ENCODE measurements at places on chromosomes 16 and 17.

GRCh38 chr17:71799657-71800056 is 321.2 kb upstream of the SOX9 start:
- no peak for DNase-seq

GRCh38 chr17:303168-303567 is 49.4 kb downstream of the RPH3AL start:
- no peak for DNase-seq

- DNase-seq, result no peak
These were observed 92.8 kb upstream of the PMFBP1 start for GRCh38 chr16:72264771-72265170.

- DNase-seq, result no peak
These were observed 15.5 kb downstream of the CES1 start for GRCh38 chr16:55817236-55817912.

DNA sequence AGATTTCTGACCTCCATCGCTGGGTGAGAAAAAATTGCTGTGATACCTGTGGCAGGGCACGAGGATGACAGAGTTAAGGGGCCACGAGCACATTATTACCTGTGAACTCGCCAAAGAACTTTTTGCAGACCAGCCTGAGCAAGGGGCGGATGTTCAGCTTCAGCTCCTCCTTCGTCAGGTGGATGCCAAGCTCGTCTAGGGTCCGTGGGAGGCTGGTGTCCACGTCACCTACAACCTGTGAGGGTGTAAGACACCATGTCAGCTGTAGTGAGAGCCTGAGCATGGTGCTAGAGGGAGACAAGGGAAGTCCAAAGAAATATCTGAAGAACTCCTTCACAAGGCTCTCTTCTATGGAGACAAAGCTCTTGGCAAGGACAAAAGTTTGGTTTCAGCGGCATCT is 17.1 kb downstream of the HIGD1B start:
- no peak for DNase-seq

DNA sequence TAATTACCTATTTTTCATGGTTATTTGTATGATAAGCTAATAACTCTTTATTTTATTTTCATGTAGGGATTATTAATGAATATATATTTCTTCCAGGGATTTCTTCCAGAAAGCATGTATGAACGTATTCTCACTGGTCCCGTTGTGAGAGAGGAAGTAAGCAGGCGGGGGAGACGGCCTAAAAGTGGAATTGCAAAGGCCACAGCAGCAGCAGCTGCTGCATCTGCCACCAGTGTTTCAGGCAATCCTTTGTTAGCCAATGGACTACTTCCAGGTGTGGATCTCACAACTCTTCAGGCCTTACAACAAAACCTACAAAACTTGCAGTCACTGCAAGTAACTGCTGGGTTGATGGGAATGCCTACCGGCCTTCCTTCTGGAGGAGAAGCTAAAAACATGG is 110.3 kb upstream of the RBL2 start:
- peak; percentile 7 for DNase-seq

DNA sequence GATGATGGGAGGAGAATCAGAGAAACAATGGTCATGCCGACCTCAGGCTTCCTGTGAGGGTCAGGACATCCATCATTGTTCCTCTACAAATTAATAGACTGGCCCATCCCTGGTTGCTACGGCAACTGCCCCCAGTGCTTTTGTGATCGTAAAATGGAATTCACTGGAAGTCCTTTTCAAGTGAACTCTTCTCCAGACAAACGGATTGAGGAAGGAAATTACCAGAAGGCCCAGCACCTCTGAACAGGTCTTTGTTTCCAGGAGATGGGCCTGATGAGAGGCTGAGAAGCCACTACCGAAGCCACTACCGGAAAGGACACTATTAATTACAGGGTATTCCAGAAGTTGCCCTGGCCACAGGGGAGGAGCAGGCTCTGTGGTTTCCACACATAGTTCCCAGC is 126.0 kb downstream of the MGAT5B start:
- no peak for DNase-seq

DNA sequence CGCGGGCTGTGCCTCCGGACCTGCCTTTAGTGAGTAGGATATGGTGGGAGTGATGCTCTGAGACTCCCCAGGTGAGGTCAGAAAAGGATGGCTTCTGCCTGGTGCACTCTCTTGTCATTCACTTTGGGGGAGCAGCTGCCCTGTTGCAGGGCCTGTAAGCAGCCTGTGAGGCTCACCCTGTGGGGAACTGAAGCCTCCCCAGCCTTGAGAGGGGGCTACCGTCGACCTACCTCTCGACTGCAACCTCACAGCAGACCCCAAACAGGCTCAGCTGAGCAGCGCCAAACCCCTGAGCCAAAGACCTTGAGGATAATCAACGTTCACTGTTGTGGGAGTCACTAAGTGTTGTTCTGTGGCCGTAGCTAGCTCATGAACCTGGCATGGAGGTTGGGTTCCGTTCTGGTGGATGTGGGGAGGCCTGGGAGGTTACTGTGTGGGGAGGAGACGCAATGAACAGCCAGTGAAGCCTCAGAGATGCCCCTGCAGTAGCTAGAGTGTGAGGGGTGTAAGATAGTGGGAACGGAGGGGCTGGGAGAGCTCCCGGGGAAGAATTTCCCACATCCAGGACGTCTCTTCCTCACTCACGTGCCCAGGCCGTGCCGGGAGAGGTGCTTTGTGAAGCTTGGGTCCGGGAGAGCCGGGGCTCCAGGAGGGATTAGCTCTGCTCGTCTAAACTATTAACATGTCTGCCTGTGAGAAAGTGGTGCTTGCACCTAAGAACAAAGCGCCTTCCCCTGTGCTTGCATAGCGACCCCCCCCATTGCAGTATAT is 38.8 kb downstream of the METRNL start:
- no peak for DNase-seq

DNA sequence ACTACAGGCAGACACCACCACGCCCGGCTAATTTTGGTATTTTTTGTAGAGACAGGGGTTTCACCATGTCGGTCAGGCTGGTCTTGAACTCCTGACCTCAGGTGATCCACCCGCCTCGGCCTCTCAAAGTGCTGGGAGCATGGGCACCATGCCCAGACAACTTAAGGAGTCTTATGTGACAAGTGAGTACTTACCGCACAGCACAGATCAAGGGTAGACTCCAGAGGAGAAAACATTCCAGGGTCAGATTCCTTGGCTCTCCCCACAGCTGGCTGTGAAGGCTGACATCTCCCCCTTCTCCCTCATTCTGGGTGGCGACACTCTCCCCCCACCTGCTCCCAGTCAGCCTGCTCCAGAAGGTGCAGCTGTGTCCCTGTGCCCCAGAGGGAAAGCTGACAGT is 10.6 kb downstream of the ZSCAN10 start:
- DNase-seq, result no peak

DNA sequence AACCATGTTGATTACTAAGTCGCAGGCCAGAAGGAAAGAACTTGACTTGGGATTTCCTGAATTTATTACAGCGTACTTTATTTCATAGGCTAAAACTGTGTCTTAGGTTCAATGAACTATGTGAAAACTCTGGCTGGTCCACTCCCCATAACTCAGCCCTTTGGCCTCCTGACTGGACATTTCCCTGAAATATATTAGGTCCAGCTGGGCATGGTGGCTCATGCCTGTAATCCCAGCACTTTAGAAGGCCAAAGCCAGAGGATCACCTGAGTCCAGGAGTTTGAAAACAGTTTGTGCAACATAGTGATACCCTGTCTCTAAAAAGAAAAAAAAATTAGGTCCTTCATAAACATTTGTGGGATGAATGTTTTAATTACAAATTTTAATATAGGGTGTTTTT is 97.0 kb downstream of the CYLD start:
- DNase-seq, result no peak

DNA sequence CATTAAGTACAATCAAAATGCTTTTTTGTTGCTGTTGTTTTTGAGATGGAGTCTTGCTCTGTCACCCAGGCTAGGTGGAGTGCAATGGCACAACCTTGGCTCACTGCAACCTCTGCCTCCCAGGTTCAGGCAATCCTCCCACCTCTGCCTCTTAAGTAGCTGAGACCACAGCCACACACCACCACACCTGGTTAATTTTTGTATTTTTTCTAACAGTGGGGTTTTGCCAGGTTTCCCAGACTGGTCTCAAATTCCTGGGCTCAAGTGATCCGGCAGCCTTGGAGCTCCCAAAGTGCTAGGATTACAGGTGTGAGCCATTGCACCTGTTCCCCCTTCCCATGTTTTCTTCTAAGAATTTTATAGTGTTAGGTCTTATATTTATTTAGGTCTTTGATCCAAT is 4.9 kb upstream of the ABAT start:
- DNase-seq, result no peak

DNA sequence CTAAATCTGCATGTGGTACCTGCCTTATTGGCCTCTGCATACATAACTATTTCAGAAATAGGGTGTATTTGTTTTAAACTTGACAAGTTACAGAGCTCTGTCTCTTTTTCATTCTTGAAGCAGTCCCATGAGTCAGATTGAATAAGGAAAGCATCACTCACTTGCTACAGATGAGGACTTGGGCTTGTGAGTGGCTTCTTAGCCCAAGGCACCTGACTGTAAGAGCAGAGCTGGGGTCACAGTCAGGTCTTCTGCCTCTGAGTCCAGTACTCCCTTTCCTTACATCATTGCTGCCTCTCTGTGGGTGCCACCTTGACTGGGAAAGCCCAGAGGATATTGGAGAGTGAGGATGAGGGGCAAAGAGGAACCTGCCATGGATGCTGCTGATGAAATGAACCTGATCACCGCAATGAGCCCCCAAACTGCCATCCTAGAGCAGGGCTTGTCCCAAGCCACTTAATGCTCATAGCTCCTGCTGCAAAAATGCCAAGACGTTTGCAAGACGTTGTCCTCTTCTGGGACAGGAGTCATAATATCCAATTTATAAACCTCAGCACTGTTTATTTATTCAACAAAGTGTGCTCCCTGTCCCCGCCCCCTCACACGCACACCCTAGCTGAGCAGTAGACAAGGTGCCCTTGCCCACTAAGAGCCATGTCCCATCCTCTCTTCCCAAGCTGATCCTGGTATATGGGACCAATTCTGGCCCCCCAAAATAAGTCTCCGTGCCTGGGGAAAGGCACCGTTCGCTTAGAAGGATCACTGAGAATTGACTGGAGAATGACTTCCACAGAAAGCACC is 74.1 kb downstream of the CCDC182 start:
- DNase-seq, result no peak

GRCh38 chr17:77366558-77367245 is 225.9 kb downstream of the SEC14L1 start:
- no peak for DNase-seq

- DNase-seq, result no peak
These were observed 6.2 kb downstream of the PHOSPHO1 start for GRCh38 chr17:49224198-49224996.

GRCh38 chr17:82090549-82091263 is 7.3 kb downstream of the FASN start:
- DNase-seq, result no peak

- no peak for DNase-seq
These were observed 3.1 kb downstream of the MRC2 start for GRCh38 chr17:62630365-62631085.

DNA sequence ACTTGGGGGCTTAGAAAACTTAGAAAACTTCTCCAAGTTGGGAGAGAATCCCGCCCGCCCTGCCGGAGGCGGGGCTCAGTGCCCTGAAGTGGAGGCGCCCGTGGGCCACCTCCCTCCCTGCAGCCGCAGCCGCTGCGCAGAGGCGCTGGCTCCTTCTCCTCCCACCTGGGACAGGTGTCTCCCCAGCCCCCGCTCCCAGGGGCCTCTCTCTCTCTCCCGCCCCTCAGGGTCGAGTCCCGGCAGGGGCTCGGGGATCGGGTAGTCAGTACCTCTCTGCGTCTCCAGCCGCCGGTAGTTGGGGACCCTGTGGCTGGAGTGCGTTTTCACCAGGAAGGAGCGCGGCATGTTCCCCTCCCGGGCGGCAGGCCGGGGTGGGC is 257 bp downstream of the SNAI3 start:
- no peak for DNase-seq

- DNase-seq, result peak; percentile 60
These were observed 21.5 kb downstream of the RPH3AL start for GRCh38 chr17:330993-331701.

GRCh38 chr17:73588891-73589290 is 55.4 kb downstream of the SDK2 start:
- DNase-seq, result no peak

DNA sequence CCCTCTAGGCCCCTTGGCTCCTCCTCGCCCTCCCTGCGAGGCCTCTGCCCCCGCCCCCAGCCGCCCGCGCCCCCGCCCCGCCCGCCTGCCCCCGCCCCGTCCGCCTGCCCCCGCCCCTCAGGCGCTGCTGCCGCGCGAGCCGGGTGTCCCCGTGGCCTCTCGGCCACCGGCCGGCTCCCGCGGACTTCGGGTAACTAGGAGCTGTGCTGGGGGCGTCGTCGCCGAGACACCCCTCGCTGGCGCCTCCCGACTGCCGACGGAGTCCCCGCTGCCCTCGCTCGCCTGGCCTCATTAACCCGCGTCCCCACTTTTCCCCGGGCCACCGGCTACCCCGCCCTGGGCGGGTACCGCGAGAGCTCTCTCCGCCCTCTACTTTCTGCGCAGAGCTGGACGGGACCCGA is at the start of gene TLCD1:
TLCD1 (minus strand) TSS at position 8 of the 401 bp plus-strand sequence. CDS start 136 bp downstream, outside the sequence.
- no peak for DNase-seq

DNA sequence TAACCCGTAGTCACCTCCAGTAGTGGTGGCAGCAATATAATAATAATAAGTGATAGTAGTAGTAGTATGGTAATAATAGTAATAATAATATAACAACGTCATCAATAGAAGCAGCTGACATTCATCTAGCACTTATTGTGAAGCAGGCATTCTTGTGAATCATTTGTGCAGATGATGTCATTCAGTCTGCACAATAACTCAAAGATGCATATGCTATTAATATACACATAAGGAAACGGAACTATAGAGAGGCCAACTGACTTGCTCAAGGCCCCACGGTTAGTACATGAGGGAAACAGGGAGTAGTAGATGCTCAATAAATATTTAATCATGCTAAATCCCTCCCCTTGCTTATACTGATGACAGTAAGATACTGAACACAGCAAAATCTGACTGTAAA is 35.4 kb upstream of the GAN start:
- DNase-seq, result no peak

DNA sequence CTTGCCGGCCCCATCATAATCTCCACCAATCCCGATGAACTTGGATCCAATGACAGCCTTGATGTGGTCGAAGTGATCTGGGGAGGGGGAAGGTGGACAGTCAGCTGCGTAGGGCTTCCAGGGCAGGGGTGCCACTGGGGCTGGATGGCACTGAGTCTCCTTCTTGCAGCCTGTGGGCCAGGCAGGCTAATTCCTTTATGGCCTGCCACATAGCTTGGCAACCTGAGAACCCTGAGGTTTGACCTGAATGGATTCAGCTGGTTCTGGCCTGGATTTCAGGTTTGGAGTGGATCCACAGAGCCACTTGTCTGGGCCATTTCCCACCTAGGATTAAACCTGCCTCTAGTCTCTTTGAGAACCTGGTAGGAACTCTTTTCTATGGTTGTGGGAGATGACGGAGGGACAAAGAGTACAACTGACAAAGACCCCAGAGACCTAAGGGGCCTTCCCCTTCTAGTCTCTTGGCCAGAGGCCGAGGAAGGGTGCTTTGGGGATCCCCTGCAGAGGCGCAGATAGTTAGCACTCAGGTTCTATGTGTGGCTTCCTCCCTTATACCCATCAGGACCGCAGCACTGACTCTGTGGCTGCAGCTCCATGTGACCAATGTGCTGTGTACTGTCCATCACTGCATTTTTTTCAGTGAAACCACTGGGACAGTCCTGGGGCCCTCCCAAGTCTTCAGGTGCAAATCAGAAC is 9.2 kb upstream of the DPEP3 start:
- no peak for DNase-seq
